Fibroblast of lung (primary cell): ENCODE measurements at places on chromosomes 4 and X.
A peak's percentile ranks its signal among the peaks of the same experiment; 100 is the strongest.

- DNase-seq: no peak
Observed at GRCh38 chr4:813900-814299, 12.0 kb downstream of the CPLX1 start.

- DNase-seq: peak; percentile 83
Observed at GRCh38 chr4:304969-305680, at the start of gene ZNF732. TSS of gene ZNF732 (minus strand) at chr4:305474. CDS start at chr4:305310, 164 bp downstream.

DNA sequence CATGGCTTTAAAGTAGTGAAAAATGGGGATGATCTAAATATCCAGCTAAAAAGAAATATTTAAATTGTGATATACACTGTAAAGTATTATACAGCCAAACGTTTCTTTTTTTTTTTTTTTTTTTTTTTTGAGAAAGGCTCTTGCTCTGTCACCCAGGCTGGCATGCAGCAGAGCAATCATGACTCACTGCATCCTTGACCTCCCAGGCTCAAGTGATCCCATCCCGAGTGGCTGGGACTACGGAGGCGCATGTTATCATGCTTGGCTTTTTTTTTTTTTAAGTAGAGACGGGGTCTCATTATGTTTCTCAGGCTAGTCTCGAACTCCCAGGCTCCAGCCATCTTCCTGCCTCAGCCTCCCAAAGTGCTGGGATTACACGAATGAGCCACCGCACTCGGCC lies 17.1 kb downstream of the SMIM14 start:
- DNase-seq: peak; percentile 69

DNA sequence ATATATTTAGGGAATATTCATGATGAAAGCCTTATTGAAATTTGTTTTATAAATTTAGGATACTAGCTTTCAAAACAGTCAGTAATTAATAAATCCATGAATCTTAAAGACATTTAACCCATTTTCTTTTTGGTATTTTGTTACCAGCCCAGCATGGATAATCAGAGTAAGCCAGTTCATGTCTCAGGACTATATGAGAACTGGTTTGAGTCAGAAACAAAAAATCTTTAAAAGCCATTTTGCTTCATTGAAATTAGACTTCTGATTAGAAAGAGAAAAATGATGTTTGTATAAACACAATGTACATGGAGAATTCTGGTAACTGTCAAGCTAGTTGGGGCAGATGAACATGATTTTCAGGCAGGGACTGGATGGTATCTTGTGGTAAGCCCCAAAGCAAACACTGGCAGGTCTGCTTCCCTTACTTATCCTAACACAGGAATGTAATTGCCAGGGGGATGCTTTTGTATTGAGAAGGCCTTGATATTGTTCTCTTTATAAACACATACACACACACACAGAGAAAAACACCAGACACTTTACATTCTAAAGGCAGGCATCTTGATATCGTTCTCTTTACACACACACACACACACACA lies 9.4 kb downstream of the ARHGAP10 start:
- peak; percentile 91 for DNase-seq

GRCh38 chr4:157115613-157116335 lies 39.8 kb downstream of the GLRB start:
- peak; percentile 87 for DNase-seq

DNA sequence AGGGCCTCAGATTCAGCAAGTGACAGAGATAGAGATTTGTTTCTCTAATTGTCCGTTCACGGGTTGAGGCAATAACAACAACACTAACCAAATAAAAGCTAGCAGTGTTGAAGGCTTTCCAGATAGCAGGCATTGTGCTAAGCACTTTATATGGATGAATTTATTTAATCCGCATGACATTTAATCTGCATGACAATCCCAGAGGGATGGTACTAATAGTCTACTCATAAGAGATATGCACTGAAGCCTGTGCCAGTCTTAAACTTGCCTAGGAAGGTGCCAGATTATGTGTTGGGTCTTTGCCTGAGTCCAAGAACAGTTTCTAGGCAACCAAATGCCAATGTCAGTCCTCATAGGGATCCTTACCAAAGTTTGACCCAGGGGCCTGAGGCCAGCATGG lies 37.7 kb upstream of the FAT1 start:
- DNase-seq: no peak

GRCh38 chrX:68822641-68823410 lies 6.0 kb upstream of the EFNB1 start:
- peak; percentile 59 for DNase-seq

GRCh38 chr4:79987401-79987800 lies 85.6 kb downstream of the ANTXR2 start:
- DNase-seq: no peak

GRCh38 chr4:145404761-145405160 lies 76.9 kb upstream of the SMAD1 start:
- DNase-seq: no peak

DNA sequence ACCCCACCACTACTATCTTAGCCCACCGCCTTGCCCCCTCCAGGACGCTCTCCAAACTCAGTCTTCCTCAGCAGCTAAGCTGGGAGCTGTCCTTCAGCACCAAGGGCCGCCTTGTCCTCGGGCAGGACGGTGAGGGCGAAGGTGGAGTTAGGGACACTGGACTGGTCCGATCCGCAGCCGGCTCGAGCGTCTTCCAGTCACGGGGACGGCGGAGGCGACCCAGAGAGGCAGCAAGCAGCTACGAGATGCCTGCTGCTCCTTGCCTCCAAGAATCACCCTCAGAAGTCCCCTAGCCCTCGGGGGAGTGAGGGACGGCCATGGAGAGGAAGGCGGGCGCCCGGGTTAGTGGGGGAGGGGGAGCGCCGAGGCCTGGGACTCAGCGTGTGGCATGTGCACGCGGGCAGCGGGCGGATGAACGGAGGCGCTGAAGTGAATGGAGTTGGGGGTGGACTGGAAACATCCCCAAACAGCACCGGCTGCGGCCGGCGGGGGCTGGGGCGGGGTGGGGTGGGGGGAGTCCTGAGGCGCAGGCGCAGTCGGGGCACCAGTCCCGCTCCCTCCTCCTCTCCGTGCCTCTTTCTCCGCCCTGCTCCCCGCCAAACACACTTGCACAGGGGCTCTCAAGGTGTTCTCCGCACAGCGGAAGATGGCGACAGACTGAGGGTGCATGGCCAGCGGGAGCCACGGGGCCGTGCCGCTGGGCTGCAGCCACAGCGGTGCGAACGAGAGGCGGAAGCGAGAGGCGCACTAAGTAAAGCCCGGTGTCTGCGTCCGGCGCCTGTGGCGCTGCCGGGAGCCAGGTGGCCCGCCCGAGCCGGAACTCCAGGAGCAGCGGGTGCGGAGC lies at the start of gene NALF2:
Gene NALF2 (plus strand): TSS at position 545 of the 844 bp plus-strand sequence. CDS start 957 bp downstream, outside the sequence.
- DNase-seq: peak; percentile 18

DNA sequence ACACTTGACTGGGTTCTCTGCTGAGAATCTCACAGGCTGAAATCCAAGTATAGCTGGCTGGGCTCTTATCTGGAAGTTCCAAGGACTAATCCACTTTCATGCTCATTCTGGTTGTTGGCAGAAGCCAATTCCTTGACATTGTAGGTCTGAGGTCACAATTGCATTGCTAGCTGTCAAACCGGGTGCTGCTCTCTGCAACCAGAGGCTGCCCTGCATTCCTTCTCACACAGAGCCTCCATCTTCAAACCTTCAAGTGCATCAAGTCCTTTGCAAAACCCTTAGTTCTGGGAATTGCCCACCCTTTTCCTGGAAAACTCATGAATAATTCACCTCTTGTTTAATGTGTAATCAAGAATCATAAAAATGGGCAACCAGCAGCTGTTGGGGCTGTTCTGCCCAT lies 404.2 kb downstream of the KCNIP4 start:
- DNase-seq: no peak

DNA sequence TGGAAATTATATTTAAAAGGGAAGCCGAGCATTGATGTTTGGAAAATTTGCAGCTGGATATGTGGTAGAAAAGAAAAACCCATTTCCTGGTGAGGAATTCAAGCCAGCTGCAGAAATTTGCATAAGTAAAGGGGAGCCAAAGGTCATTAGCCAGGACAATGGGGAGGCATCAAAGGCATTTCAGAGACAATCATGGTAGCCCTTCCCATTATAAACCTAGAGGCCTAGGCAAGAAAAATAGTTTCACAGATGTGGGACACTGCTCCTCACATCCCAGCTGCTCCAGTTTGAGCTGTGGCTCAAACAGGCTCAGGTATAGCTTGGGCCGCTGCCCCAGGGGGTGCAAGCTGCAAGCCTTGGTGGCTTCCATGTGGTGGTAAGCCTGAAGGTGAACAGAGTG lies 35.8 kb downstream of the NAP1L3 start:
- no peak for DNase-seq

DNA sequence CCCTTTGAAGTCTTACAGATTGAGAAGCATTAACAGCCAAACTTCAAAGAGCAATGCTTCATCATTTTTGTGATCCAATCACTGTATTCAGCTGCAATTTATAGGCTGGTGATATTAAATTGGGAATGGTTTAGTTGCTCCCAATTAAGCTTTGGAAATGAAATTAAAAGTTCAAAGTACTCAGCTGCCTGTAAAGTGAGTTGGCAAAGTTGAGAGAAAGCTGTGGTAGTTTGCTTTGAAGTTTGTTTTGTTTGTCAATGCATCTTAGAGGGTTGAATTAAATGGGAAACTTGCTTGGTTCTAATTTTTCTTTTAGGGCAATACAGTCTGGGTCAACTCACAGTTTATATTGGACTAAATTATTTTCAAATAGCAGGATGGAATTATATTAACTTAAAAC lies 238.4 kb upstream of the CTSO start:
- DNase-seq: no peak

DNA sequence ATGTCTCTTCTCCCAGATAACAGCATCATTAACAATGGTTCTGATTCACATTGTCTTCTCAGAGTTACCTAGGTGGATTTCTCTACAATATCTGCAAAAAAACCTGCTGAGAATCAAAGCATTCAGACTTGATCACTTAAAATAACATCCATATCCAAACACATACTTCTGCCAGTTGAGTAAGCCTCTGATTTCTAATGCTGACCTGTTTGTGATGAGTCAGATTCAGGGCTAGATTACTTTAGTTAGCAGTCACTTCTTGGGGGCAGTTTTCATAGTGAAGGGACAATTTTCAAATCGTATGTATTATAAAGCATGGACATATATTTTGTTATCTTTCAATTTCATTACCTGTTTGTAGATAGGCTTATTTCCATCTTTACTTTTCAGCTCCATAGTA lies 35.5 kb downstream of the CCNI start:
- peak; percentile 74 for DNase-seq

DNA sequence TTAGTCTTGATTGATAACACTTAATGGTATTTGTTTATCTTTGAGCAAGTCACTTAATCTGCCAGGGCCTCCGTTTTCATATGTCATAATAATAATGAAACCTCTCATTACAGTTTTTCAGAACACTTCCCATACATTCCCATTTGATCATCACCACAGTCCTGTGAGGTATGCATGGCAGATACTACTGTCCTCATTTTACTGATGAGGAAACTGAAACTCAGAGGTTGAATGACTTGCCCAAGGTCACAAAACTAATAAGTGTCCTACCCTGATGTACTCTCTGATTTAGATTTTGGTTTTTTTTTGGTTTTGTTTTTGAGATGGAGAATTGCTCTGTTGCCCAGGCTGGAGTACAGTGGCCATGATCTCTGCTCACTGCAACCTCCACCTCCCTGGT lies 25.7 kb downstream of the ZFX start:
- no peak for DNase-seq

GRCh38 chrX:40720339-40720738 lies 15.0 kb downstream of the MED14 start:
- no peak for DNase-seq

GRCh38 chr4:113278324-113278934 lies 229.0 kb downstream of the ANK2 start:
- peak; percentile 85 for DNase-seq

- DNase-seq: no peak
Observed at GRCh38 chrX:111006116-111006515, 89.9 kb upstream of the PAK3 start.

GRCh38 chr4:113499696-113500095 lies 261.8 kb downstream of the CAMK2D start:
- DNase-seq: peak; percentile 80

GRCh38 chr4:184238072-184238745 lies 20.5 kb upstream of the ENPP6 start:
- no peak for DNase-seq

GRCh38 chr4:185810746-185811508 lies 1.1 kb downstream of the SORBS2 start:
- no peak for DNase-seq

- DNase-seq: no peak
Observed at GRCh38 chrX:109830157-109830703, 97.2 kb upstream of the ACSL4 start.

DNA sequence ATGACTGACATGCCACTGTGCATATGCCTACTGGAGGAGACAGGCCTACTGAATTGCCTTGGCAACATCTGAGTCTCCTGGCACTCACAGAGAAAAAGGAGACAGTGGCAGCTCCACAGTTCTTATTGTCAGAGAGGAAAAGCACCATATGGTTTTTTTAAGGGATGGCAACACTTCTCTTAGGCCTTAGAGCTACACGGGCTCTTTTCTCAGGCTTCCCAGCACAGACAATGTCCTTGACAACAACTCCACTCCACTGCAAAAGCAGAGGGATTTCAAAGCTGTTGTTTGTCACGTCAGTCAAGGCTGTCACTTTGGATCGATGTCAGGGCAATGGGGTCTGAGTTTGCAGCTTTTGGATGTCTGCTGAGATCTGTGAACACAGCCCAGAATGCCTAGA lies 4.7 kb upstream of the CLCN4 start:
- DNase-seq: no peak

GRCh38 chrX:131818297-131818936 lies 204.7 kb upstream of the STK26 start:
- DNase-seq: no peak

- no peak for DNase-seq
Observed at GRCh38 chrX:120638619-120639018, 8.8 kb upstream of the C1GALT1C1 start.

DNA sequence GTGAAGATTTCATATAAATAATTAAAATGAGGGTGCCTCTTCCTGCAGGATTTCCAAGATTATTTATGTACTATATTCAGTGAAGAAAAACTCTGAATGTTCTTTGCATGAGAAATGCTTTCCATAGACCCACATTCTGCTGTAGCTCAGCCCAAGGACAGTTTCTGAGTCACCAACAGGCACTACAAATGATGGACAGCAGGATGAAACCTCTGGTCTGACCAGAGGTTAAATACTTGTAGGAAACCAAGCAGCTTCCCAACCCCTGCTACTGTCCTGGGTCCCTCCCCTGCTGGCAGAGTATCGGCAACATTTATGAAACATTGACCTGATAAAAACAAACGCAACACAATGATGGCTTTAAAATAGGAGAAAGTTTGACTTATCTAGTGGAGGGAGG lies 73.1 kb downstream of the CXXC4 start:
- DNase-seq: no peak

GRCh38 chr4:169070895-169071218 lies 60.8 kb upstream of the CBR4 start:
- peak; percentile 64 for DNase-seq

- DNase-seq: no peak
Observed at GRCh38 chr4:151455212-151455611, 46.2 kb downstream of the FHIP1A start.

GRCh38 chr4:5566526-5566925 lies 141.8 kb downstream of the EVC2 start:
- no peak for DNase-seq

GRCh38 chr4:168291242-168291641 lies 27.3 kb downstream of the DDX60 start:
- DNase-seq: no peak
